ENCODE measurements at places on chromosomes 11 and 22.

DNA sequence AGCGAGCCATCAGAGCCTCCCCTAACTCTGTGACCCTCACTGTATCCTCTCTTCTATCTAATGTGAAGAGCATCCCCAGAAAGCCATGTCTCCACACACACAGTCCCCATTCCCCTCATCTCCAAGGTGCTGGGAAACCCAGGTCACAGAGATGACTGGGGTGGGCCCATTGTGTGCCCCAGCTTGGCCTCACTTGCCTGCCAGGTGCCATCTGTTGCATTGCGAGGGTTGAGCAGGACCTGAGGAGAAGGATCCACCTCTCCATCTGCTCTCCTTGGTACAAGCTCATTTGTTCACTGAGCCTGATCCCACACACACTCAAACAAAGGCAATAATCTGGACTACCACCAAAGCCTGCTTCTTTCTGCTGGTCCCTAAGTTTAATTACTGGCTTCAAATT, 118.8 kb downstream of the SPATA19 start:
- DNase-seq = no peak

DNA sequence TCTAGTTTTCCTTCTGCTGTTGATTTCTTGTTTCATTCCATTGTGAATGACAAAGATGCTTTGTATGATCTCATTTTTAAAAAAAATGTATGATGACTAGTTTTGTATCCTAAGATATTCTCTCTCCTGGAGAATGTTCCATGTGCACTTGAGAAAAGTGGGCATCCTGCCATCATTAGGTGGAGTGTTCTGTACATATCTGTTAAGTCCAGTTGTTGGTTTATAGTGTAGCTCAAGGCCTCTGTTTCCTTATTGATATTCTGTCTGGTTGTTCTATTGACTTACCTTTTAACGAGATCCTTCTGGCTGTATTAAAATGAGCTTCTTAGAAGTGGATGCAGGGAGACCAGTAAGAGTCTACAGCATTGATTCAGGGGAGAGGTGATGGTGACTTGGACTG, 35.2 kb downstream of the SGSM1 start:
- no peak for DNase-seq

DNA sequence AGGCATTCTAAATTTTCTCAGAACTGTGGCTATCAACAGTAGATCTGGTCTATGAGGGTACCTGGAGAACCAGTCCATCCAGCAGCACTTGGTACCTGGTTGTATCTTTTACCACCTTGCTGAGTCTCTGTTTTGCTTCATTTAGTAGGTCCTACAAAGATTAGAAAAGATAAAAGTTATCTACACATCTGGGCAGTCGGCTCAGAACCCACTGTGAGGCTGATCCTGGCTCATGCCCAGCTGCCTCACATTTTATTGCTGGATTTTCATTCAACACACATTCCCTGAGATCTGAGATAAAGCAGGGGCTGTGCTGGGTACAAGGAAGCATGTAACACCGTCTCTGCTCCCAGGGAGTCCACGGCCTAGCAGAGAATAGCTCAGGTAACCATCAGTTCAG, 27.5 kb downstream of the ATP6V1E1 start:
- DNase-seq = no peak

DNA sequence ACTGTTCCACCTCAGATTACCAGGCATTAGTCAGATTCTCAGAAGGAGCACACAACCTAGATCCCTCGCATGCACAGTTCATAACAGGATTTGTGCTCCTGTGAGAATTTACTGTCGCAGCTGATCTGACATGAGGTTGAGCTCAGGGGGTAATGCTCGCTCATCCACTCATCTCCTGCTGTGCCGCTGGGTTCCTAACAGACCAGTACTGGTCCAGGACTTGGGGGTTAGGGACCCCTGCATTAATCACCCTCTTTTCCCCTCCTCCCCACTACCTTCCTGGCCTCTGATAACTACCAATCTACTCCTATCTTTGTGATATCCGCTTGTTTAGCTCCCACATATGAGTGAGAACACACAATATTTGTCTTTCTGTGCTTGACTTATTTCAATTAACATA, 83.5 kb upstream of the FSHB start:
- no peak for DNase-seq
